Breast epithelium (tissue), 4 donors: ENCODE measurements at places on chromosomes 1 and 21.

DNA sequence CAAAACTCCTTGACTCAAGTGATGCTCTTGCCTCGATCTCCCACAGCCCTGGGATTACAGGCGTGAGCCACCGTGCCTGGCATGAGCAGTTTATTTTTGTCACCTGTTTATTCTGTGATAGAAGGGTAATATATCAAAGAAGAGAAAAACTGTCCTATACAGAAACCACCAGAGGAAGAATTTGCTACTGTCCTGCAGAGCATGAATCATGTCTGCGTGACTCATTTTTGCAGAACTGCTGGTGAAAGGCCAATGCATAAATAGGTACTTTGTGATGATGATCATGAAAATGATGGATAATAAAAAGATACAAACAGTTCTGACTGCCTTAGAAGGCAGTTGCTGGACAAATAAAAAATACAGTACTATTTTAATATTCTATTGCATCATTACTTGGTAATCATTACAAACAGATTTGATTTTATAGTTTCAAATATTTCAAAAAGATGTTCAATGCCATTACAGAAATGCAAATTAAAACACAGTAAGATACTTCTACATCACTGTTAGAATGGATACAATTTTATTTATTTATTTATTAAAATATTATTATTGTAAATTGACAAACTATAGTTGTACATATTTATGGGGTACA, 26.5 kb downstream of the RIPPLY3 start:
- no peak for DNase-seq

- no peak for DNase-seq
These were observed 211.3 kb downstream of the BARHL2 start for GRCh38 chr1:90505806-90506205.

DNA sequence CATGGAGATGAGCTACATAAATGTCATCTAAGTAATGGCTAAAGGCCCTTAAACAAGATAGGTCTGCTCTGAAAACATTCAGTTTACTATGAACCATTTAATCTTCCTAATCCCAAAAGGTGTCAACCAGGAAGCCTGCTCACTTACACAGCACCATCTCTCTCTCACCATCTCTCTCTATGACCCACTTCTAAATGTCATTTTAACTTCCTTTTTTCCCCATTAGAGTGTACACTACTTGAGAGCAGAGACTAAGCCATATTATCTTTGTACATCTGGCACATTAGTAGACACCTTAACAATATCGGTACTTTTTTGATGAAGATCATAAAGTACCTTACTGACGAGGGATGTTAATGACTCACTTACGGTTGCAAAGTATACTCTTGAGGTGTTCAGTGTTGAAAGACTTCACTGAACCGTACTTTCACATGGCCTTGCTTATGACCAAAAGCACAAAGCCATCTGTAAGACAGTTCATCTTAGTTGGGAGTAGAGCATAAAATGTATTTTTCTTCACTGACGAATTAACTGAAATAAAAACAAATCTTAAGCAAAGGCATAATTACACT, 25.4 kb downstream of the FBXO42 start:
- no peak for DNase-seq

DNA sequence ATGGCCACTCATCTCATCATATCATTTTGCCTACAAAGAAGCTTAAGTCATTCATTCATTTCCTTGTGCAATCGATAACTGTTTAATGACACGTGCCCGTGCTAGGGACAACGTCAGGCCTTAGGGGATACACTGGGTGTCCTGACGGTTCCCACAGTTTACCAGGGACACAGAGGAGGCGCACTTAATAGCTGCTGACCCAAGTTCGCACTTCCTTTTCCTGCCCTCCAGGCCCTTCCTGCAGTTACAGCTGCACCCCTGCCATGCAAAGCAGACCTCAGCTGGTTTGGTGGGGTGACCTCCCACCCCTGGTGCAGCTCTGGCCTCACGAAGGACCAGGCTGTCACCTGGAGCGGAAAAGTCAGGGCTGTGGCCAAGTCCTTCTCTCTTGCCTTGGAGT, 4.2 kb downstream of the SPATA21 start:
- DNase-seq, result no peak

GRCh38 chr1:64845831-64846425, 101.1 kb downstream of the RAVER2 start:
- no peak for DNase-seq

- no peak for DNase-seq
These were observed 14.2 kb downstream of the C8A start for GRCh38 chr1:56868761-56869160.

GRCh38 chr1:79726321-79726720, 719.8 kb upstream of the ADGRL4 start:
- DNase-seq, result no peak

DNA sequence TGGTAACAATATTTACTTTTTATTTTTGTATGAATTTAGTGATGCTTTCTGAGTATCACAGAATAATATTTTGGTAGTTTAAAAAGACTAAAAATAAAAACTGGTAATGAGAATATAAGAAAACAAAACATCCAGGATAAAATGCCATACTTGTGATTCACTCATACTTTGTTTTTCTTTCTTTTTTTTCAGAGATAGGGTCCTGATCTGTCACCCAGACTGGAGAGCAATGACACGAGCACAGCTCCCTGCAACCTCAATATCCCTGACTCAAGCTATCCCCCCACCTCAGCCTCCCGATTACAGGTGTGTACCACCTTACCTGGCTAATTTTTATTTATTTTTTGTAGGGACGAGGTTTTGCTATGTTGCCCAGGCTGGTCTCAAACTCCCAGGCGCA, 64.2 kb upstream of the ADAM30 start:
- DNase-seq, result no peak

GRCh38 chr1:150484431-150484830, 2.8 kb upstream of the TARS2 start:
- no peak for DNase-seq

DNA sequence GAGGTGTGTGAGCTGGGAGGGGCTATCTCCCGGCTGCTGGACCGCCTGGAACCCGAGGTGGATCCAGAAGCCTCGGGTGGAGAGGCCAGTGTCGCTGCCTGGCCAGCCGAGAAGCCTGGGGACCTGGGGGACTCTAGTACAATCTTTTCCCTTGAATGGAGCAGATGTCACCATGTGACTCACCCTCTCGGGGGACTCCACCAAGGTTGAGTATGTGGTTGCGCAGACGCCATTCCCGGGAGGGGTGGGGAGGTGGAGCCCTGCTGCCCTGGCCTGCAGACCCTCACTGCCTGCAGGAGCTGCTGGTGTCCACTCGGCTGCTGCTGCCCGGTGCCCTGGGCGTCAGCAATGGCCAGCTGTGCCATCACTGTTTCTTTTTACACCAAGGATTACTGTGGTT, 40.3 kb downstream of the TP73 start:
- DNase-seq, result no peak

DNA sequence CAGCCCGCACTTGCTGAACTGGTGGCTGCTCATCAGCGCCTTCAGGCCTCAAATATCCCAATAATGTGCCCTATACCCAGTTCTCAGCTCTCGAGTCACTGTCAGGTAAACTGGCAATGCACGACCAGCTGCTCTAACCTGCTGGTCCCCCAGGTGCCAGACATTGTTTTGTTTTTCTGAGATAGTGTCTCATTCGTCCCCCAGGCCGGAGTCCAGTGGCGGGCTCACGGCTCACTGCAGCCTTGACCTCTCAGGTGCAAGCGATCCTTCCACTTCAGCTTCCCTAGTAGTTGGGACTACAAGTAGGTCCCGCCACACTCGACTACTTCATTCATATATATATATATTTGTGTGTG, 1.0 kb upstream of the NADK start:
- DNase-seq, result no peak

DNA sequence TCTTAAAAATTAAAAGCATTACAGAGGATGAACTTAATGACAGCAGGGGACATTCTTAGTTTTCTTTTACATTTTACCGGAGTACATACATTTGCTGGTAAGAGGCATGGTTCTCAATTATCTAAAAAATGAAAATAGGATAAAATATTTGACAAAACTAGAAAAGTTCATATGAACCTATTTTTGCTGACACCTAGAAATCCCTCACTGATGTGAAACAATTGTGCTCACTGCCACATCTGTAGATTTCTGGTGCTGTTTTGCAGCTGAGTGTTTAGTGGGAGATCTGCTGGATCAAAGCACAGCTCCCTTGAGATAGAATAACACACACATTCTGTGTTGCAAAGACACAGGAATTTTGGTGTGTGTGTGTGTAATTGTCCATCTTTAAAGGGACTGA, 392.9 kb upstream of the B3GALT2 start:
- DNase-seq, result no peak

DNA sequence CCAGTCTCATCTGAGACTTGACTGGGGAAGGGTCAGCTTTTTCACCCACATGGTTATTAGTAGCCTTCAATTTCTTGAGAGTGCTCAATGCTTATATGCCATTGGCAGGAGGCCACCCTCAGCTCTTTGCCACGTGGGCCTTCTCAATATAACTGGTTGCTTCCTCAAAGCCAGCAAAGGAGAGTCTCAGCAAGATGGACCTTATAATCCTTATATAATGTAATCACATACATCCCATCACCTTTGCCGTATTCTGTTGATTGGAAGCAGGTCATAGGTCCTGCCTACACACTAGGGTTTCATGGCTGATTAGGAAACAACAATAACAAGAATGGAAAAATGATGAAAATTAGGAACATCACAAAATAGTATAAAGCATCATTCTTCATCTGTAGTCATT, 22.9 kb downstream of the TSEN15 start:
- DNase-seq, result no peak

- no peak for DNase-seq
These were observed 112.3 kb upstream of the TRABD2B start for GRCh38 chr1:48109390-48110013.

- DNase-seq, result no peak
These were observed 48.4 kb upstream of the HOOK1 start for GRCh38 chr1:59766227-59766855.

- DNase-seq, result no peak
These were observed 227.2 kb downstream of the KCNJ6 start for GRCh38 chr21:37688952-37689659.

- DNase-seq, result no peak
These were observed 11.0 kb upstream of the TMEM200B start for GRCh38 chr1:29134695-29135028.

- no peak for DNase-seq
These were observed 6.8 kb downstream of the CPT2 start for GRCh38 chr1:53203466-53203865.

GRCh38 chr1:47906527-47907176, 90.5 kb downstream of the TRABD2B start:
- no peak for DNase-seq

- DNase-seq, result no peak
These were observed 22.9 kb upstream of the NDC1 start for GRCh38 chr1:53860967-53861411.

DNA sequence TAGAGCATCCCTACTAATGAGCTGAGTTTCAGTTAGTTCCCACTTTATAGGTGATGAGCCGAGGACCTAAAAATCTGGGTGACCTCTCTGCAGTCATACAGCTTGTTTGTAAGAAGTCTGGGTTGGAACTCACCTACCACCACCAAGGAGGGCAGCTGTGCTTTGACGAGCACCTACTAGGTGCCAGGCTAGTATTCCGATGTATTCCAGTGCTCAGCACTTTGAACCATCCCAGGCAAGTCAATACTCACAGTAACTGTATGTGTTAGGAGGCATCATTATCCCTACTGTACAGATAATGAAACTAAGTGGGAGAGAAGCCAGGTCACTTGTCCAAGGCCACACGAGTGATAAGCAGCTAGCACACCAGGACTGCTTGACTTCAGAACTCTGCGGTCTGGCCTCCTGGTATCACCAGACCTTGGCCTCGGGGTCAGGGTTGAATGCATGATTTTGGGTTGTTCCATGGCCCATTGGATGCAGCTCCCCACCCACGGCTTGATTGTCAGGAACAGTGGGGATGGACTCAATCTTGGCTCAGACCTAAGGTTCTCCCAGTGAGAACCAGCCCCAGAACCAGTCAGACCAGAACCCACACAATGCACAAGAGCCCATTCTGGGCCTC, 20.7 kb downstream of the ECE1 start:
- DNase-seq, result no peak

DNA sequence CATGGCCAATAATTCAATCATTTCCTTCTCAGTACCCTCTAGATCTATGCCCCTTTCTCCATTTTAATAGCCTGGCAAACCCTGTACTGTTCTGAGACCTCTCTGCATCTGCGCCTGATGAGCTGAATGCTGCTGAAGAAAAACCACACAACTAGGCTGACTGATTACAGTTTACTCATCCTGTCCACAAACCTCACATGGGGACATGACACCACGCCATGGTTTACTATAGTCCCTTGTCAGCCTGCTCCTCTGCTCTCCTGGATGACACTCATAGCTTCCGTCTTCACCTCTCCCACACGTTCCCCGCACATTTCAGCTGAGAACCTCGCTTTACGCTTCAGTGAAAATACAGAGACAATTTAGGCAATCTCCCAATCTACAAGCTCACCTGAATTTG, 59.7 kb downstream of the DESI2 start:
- no peak for DNase-seq

DNA sequence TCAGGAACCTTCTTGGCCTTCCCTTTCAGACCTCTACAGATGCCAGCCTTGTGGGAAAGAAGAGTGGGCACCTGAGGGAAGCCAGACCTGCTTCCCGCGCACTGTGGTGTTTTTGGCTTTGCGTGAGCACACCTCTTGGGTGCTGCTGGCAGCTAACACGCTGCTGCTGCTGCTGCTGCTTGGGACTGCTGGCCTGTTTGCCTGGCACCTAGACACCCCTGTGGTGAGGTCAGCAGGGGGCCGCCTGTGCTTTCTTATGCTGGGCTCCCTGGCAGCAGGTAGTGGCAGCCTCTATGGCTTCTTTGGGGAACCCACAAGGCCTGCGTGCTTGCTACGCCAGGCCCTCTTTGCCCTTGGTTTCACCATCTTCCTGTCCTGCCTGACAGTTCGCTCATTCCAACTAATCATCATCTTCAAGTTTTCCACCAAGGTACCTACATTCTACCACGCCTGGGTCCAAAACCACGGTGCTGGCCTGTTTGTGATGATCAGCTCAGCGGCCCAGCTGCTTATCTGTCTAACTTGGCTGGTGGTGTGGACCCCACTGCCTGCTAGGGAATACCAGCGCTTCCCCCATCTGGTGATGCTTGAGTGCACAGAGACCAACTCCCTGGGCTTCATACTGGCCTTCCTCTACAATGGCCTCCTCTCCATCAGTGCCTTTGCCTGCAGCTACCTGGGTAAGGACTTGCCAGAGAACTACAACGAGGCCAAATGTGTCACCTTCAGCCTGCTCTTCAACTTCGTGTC, 995 bp upstream of the ZBTB48 start:
- no peak for DNase-seq

DNA sequence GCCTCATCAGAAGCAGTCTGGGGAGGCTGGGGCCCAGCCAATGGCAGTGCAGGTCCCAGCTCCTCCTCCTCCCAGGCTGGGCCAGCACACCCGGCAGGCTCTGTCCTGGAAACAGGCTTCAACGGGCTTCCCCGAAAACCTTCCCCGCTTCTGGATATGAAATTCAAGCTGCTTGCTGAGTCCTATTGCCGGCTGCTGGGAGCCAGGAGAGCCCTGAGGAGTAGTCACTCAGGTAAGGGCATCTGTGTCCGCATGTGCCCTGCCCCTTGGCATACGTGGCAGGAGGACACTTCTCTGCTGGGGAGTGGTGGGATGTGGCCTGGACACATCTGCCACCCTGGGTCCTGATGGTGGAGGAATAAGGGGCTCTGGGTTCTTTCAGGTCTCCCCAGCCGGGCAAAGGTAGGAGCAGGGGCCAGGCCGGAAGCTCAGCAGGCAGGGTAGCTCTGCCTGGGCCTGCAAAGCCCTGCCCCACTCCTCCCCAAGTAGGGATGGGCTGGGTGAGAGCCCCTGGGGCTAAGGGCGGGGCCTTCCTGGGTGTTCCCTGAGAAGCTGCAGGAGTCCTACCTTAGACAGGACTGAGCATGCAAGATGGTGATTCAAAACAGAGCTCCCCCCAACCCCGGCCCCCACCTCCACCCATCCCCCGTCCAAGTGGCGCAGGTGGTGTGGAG, at the start of gene GJB5:
GJB5 (plus strand) TSS at position 84 of the 674 bp plus-strand sequence. CDS start 2,284 bp downstream, outside the sequence.
- DNase-seq, result peak; percentile 41
